Esophagus squamous epithelium (tissue), 5 donors: ENCODE measurements at places on chromosomes 3 and 15. TPM values are rescaled to one million over a fixed set of nuclear protein-coding genes. Genes with fewer than 3 reads are reported as not detected.

Gene KCNMB2
- total RNA-seq, result not detected

Gene GABRR3
- total RNA-seq, result not detected

Gene GRAMD1C
- 12.6 TPM for total RNA-seq

Gene ZNF717
- 5.1 TPM for total RNA-seq

Gene SUCLG2
- total RNA-seq, result 29.4 TPM

Gene CCDC191
- total RNA-seq, result 1.0 TPM

Gene TOMM70
- 43.1 TPM for total RNA-seq

Gene ECE2
- not detected for total RNA-seq

Gene UACA
- total RNA-seq, result 24.1 TPM

Gene SPATA12
- total RNA-seq, result 0.09 TPM

Gene HIGD2B
- total RNA-seq, result not detected

Gene RARRES1
- 1.4 TPM for total RNA-seq

Gene DCLK3
- 0.18 TPM for total RNA-seq

Gene MYRIP
- total RNA-seq, result 0.66 TPM

Gene SRGAP3
- 7.9 TPM for total RNA-seq

Gene PRICKLE2
- 18.3 TPM for total RNA-seq
